ENCODE measurements at places on chromosomes 1 and 21.

DNA sequence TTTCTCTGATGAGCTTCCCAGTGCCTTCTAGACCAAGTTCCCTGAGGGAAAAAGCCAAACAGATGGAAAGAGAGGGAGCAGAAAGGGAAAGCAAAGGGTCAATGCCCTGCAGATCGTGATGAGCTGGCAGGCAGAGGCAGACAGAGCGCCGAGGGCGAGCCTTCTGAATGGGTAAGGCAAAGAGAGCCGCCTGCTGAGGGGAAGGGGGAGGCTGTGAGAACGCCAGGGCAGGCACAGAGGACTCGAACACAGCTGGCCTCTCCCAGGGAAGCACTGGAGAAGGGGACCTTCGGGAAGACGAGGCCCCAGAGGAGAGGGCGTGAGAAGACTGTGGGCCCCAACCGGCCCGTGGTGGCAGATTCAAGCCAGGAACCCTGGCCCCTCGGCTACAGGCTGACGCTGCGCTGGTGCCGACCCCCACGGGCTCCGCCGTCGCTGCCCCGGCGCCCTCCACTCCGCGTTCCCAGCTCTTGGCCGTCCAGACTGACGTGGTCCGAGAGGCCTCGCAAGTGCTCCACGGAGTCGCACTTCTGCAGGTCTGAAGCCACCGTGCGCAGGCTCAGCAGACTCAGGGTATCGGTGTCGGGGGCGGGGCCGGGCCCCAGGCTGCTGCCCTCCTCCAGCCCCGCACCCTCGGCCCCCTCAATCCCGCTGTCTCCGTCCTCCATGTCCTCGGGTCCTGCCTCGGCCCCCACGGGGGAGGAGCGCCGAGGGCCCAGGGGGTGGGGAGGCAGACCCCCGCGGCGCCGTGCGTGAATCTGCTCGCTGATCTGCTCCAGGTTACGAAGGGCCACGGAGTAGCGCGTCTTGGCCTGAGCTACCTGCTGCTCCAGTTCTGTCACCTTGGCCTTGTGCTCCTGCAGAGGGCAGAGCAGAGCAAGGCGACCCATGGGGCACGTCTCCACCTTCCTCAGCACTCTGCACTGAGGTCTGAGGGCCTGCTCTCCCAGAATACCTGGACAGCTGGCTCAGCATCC is 13.9 kb downstream of the SH3BP5L start:
- no peak for DNase-seq

DNA sequence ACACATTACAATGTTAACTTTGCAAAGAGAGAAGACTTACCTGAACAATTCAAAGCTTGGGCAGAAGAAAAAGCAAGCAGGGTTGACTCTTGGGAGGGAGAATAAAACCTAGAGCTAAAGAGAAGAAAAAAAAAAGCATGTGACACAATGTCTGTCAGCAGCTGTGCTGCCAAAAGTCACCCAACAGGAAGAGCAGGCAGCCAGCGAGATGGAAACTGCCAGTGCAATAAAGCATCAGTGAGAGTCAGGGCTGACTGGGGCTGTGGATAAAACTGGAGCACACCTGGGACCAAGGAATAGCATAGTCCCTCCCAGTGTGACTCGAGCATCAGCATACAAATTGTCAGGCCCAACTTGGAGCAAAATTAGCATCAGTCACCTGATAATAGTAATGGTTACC is 65.0 kb upstream of the SLC22A15 start:
- DNase-seq: no peak

DNA sequence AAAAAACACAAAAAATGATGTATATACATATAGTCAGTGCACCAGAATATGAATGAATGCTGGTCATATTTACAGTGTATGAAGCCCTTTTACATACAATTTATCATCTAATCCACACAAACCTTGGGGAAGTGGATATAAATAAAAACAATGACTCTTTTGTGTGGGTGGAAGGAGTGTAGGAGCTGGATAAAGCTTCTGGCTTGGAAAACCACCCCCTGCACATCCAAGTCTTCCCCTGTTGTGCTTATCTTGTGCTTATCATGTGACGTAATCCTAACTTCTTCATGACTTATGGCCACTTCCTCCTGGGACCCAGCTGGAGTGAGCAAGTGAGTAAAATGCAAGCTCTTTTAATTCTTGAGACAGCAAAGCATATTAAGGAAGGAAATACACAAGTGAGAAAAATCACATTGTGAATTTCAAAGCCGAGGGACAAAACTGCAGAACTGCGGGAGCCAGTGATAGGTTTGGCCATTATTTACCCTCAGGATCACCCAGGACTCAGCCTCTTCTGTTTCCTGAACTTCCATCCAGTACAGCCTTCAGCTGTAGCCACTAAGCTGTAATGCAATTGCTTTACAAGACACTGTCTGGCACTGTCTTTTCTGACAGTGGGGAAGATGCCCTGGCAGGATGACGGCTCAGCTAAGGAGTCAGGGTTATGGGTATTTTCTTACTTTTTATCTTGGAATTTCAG is 104.0 kb upstream of the PPM1J start:
- DNase-seq: peak; percentile 68

DNA sequence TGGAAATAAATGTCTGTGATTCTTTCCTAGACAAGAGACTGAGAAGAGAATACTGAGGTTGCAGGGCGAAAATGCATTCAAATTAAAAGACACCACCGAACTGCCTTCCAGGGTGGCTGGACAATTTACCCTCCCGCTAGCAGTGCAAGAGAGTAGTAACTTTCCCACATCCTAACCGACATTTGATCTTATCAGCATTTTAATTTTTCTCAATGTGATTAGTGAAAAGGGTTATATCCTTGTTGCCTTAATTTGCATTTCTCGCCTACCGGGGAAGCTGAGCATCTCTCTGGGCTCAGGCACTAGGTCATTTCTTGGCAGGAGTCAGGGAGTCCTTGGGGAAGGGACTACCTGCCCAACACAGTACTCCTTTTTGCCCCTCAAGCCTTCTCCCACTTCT is 2.8 kb downstream of the TNFRSF8 start:
- DNase-seq: no peak

GRCh38 chr21:38379147-38379546 is 119.1 kb downstream of the ERG start:
- DNase-seq: no peak

- DNase-seq: no peak
Measured at GRCh38 chr1:77926561-77927357, 38.3 kb downstream of the NEXN start.

DNA sequence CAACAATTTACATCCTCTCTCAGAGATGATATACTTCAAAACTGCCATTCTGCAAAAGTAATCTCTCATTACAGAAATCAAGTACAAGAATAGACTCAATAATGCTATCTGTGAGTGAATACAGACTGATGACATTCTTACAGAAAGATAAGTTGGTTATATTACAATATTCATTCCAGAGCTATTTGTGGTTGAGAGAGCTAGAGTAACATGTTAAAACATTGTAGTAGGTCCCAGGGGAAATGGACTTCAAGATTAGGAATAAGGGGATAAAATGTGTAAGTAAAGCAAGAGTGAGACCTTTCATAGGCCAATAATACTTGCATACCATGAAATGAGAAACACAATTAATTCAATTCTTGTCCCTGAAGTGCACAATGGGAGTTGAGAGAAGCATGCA is 1.5 kb downstream of the F13B start:
- peak; percentile 17 for DNase-seq

DNA sequence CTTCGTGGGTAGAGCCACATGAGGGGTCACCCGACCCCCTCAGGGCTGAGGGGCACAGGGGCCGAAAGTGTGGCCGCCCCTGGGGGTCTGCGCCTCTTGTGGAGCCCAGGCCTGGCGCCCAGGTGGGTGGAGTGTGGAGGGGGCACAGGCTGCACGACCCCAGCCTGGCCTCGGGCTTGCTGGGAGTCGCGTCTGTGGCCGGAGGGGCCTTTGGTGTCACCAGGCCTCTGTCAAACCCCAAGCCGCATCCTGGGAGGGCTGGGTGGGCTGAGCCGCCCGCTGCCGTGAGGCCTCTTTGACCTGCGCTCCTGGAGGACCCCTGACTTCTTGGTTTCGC is 60.7 kb downstream of the FAAP20 start:
- no peak for DNase-seq

- peak; percentile 16 for DNase-seq
Measured at GRCh38 chr21:27429710-27430341, 462.9 kb upstream of the ADAMTS5 start.

DNA sequence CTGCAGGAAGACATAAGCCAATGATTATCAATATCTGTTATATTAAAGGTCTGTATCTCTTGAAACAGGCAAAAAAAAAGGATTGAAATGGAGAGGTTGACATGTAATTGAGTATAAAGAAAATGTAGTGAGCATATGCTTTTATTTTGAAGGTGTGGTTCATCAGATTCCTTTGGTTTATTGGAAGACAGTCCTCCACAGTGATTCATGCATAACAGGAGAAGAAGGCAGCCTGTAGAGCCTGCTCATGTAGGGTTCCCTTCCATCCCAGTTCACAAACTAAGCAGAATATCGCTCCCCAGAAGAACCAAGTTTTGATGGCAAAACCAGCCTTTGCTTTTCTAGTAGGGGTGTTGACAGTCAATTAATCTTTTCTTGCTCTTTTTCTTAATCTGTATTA is 1016.8 kb upstream of the ADGRL4 start:
- DNase-seq: no peak

- DNase-seq: no peak
Measured at GRCh38 chr1:36843906-36844610, 190.3 kb downstream of the GRIK3 start.

DNA sequence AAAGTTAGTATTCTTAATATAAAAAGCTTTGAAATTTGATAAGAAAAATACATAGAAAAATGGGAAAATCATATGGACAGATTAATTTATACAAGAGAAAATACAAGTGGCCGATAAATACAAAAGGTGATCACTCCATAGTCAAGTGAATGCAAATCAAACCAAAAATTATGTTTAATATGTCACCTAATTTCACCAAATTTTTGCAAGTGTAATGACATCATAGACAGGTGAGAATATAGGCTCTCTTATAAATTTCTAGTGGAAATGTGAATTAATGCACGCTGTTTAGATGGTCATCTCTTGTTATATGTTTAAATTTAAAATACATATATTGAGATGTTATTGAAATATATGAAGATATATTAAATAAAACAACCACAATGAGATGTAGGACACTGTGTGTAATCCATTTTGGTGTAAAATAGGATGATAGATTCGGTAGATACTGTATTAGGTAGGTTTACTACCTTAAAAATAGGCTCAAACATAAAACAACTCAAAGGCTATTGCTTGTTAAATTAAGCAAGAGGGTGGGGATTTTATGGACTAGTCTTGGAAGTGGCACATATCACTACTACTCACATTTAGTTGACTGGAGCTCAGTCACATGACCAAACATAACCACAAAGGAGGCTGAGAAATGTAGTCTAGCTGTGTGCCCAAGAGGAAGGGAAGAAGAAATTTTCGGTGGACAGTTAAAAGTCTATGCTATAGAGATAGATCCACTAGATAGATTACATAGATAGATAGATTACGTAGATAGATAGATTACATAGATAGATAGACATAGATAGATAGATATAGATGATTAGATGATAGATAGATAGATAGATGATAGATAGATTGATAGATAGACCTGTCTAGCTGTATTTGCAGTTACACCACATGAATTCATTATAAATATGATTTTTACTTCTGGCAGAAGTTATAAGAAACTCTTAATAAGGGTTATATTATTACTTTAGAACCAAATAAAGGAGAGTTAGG is 9.2 kb downstream of the INSL5 start:
- no peak for DNase-seq

DNA sequence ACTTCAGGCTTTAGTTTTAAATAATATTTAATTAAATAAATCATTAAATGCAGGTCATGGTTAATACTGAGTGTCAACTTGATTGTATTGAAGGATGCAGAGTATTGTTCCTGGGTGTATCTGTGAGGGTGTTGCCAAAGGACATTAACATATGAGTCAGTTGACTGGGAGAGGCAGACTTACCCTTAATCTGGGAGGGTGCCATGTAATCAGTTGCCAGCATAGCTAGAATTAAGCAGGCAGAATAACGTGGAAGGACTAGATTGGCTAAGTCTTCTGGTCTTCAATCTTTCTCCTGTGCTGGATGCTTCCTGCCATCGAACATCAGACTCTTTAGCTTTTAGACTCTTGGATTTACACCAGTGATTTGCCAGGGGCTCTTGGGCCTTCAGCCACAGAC is 85.3 kb downstream of the MAP3K21 start:
- no peak for DNase-seq

GRCh38 chr1:203124546-203125317 is 2.8 kb upstream of the ADORA1 start:
- DNase-seq: no peak

- DNase-seq: no peak
Measured at GRCh38 chr1:210741564-210741963, 392.4 kb downstream of the KCNH1 start.

- DNase-seq: no peak
Measured at GRCh38 chr1:28176492-28177470, at the start of gene PTAFR. PTAFR (minus strand) TSS chr1:28176690; CDS start chr1:28151021, 25,669 bp downstream.

- DNase-seq: no peak
Measured at GRCh38 chr21:42623694-42624093, 29.7 kb upstream of the PDE9A start.

DNA sequence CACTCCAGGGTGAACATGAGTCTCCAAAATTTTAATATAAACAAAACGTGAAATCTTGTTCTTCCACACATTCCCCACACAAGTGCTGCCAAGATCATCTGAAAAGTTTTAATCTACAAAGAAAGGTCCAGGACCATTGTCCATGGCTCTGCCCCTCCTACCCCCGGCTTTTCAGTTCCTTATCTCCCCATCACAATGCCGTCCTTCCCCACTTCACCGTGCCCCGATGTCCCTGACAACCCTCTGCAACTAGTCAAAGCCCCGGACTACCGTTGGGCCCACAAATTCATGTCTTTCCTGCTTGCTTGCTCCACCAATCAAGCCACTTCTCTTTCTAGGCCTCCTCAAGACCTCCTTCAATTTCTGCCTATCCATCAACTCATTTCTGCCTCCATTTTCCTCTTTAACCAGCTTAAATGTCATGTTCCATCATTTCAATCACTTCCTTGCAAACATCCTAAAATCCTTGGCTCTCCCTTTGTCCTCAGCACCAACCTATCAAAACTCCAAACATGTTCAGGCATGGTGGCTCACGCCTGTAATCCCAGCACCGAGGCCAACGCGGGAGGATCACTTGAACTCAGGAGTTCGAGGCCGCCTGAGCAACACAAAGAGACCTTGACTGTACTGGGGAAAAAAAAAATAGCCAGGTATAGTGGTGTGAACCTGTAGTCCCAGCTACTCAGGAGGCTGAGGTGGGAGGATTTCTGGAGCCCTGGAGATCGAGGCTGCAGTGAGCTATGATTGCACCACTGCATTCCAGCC is 14.0 kb upstream of the BMP8B start:
- DNase-seq: no peak

- no peak for DNase-seq
Measured at GRCh38 chr1:24927988-24928688, 1.9 kb downstream of the RUNX3 start.

DNA sequence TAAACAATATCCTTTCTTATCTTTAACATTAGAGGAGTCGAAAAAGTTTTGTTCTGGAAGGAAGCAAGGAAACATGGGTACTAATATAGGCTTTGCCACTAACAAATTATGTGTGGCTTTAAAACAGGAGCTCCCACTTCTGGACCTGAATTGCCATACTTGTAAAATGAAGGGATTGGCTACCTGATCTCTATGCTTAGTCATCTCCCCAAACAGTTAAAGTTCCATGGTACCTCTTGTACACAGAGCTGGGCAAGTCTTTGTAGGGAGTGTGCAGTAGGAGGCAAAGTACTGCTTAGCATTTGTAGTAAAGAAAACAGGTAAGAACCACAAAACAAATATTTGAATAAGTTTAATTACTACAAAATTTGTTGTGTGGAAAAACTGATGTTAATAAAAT is 81.3 kb downstream of the MAST2 start:
- no peak for DNase-seq

GRCh38 chr1:93288558-93288957 is 57.1 kb upstream of the DR1 start:
- DNase-seq: no peak

GRCh38 chr1:230391776-230392535 is 34.2 kb downstream of the PGBD5 start:
- no peak for DNase-seq
